ENCODE measurements at places on chromosomes 3 and 15.

GRCh38 chr3:197216914-197217313 is 81.5 kb downstream of the DLG1 start:
- no peak for DNase-seq

DNA sequence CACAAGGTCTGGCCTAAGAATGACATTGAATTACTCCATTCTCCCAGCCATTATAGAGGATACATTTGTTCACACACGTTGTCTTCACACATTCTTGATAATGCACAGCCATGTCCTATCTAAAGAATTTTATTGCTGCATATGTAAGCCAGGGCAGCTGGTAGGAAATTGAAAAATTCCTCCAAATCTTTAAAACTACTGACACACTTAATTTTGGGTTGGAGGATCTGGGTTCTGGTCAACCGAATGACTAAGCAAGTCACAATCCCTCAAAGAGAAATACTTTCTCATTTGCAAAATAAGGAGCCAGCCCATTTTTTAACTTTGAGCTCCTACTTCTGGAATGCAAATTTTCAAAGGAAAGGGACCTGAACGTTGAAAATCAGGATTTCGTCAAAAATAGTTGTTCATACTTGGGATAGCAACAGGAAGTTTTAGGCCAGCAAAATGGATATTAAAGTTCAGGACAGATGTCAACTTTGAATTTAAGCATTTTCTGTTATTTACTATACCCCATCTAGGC is 638.3 kb downstream of the NTRK3 start:
- DNase-seq, result no peak

DNA sequence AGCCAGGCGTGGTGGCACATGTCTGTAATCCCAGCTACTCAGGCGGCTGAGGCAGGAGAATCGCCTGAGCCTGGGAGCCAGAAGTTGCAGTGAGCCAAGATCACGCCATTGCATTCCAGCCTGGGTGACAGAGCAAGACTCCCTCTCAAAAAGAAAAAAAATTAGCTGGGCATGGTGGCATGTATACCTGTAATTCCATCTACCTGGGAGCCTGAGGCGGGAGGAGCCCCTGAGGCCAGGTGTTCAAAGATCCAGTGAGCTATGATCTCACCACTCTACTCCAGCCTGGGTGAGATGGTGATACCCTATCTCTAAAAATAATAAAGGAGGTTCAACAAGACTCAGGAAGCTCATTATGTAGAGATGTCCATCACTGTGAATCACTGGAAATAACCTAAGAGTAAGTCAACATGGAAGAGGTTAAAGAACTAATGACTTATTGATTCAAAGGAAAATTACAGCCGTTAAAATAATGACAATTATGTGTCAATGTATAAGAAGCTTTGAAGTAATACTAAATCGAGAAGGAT is 19.8 kb upstream of the RAB7A start:
- DNase-seq, result no peak

- DNase-seq, result no peak
Observed at GRCh38 chr3:178382449-178383061, 153.7 kb upstream of the KCNMB2 start.

DNA sequence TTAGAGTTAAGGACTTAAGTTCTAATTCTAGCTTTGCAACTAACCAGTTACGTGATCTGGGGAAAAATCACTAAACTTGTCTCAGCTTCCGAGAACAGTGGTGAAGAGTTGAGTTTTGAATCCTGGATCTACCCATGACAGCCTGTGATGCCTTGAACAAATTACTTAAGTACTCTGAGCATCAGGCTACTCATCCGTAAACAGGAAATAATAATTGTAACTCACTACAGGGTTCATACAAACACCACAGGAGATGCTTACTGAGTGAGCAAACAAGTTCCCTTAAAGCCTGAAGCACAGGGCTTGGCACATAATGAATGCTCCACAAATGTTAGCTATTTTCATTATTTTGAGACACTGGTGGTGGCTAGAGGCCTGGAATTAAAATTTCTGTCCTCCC is 158.8 kb downstream of the ERC2 start:
- no peak for DNase-seq

- no peak for DNase-seq
Observed at GRCh38 chr3:138591392-138591791, 2.7 kb downstream of the CEP70 start.
